Psoas muscle (tissue), 8 donors: ENCODE measurements at places on chromosomes 13 and 19. TPM values are rescaled to one million over a fixed set of nuclear protein-coding genes. Genes with fewer than 3 reads are reported as not detected.

ERICH4 gene
- total RNA-seq: not detected

MATK gene
- 0.68 TPM for total RNA-seq

ELSPBP1 gene
- not detected for total RNA-seq

MUC16 gene
- total RNA-seq: 0.37 TPM

TTC9B gene
- total RNA-seq: not detected

DNA sequence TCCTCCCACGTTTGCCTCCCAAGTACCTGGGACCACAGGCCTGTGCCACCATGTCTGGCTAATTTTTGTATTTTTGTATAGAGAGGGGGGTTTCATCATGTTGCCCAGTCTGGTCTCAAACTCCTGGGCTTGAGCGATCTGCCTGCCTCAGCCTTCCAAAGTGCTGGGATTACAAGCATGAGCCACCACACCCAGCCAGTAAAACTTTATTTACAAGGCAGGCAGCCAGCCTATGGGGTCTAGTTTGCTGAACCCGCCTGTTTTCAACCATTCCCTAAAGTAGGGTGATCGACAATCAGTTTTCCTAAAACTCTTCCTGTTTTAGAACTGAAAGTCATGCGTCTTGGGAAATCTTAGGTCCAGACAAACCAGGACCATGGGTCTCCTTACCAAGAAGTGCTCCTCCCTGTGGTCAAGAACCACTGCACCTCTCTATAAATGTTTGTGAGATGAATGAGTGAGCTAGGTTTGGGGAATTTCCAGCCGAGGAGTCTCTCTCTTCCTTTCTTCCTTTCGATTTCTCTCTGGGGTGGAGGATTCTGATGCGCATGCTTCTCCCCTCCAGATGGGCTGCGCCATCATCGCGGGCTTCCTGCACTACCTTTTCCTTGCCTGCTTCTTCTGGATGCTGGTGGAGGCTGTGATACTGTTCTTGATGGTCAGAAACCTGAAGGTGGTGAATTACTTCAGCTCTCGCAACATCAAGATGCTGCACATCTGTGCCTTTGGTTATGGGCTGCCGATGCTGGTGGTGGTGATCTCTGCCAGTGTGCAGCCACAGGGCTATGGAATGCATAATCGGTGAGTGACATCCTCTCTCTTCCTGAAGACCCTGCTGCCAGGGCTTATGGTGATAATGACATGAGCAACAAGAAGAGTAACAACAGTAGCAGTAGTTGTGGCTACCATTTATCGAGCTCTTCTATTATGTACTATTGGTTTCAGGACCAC lies 38.7 kb downstream of the ADGRE1 start:
- H3K36me3 ChIP-seq: no peaks in the 10 kb centered on the region
- H3K4me1 ChIP-seq: no peaks in the 10 kb centered on the region
- no peak for DNase-seq
- H3K27me3 ChIP-seq: no peaks in the 10 kb centered on the region

DNA sequence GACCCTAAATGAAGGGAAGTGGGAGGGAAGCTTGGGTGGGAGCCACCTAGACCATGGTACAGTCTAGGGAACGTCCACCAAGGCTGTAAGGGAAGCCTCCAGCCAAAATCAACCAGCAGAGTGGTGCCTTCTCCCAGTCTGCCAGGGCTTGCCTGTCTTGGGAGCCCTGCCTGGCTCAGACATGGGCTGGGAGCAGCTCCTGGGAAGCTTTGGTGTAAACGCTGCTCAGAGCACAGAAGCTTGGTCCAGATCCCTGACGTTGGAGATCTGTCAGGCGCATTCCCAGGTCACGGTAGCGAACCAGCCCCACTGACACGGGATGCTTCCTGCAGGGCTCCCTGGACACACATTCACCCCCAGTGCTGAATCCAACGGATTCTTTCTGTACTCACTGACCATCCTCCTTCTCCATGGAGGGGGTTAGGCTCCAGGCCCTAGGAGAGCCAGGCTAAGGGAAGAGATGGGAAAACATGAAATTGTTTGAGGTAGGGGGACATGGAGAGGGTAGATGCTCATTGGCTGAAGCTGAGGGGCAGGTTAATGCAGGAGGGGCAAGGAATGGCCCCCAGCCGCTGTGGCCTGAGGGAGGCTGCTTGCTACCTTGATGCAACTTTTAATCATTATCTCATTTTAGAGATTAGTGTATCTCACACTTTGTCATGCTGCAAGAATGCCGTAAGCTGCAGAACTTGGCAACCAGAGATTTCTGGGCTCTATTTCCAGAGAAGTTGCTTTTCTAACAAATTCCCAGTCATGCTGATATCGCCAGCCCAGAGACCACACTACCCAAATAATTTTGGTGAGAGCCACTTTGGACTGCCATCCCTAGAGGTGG lies 195.8 kb downstream of the UQCRFS1 start:
- no peak overlapping the region for H3K27ac ChIP-seq
- no peaks in the 10 kb centered on the region for H3K36me3 ChIP-seq
- H3K4me1 ChIP-seq: no peaks in the 10 kb centered on the region
- no peak overlapping the region for H3K4me3 ChIP-seq

DNA sequence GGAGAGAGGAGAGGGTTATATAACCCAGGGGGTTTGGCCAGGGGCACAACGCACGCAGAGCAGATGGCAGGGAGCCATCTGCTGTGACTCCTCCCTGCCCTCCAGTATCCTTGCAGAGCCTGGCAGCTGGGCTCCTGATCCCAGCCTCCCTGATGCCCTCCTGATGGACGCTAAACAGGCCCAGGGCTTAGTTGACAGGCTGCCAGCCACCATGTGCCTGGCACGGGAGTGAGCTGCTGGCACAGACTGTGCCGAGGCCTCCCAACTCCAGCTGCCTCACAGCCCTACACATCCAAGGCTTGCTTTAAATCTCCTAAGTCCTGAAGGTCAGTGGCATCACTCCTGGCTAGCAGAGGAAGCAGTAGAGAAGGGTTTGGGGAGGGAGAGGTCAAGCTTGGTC lies 16.7 kb downstream of the SYDE1 start:
- H3K4me1 ChIP-seq: peaks cover 4% of the 10 kb centered on the region
- H3K27me3 ChIP-seq: no peaks in the 10 kb centered on the region
- DNase-seq: peak; percentile 73
- no peak overlapping the region for H3K4me3 ChIP-seq
- no peaks in the 10 kb centered on the region for H3K36me3 ChIP-seq

DNA sequence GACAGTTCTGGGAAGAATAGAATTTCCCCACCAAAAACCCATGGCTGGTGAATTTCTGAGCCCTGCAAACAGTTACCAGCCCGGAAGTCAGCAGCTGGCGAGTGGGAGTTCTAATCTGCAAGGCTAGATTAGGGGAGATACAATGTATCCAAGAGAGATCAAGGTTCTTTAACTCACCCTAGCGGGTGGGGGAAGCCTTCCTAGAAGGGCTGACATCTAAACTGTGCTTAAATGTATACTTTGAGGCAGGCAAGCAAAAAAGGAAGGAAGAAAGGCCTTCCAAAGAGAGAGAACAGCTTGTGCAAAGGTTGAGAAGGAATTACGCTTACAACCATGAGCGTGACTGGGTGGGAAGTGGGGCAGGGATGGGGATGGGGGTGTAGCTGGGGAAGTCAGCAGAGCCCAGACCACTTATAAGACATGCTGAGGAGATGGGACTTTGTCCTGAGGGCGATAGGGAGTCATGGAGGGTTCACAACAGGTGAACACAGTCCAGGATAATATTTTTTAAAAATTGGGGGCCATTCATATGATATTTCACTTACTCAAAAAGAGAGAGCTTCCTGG lies 20.8 kb upstream of the ZNRF4 start:
- no peaks in the 10 kb centered on the region for H3K36me3 ChIP-seq
- H3K27me3 ChIP-seq: no peaks in the 10 kb centered on the region
- H3K4me3 ChIP-seq: no peak overlapping the region
- no peak for DNase-seq
- no peak overlapping the region for H3K27ac ChIP-seq

DNA sequence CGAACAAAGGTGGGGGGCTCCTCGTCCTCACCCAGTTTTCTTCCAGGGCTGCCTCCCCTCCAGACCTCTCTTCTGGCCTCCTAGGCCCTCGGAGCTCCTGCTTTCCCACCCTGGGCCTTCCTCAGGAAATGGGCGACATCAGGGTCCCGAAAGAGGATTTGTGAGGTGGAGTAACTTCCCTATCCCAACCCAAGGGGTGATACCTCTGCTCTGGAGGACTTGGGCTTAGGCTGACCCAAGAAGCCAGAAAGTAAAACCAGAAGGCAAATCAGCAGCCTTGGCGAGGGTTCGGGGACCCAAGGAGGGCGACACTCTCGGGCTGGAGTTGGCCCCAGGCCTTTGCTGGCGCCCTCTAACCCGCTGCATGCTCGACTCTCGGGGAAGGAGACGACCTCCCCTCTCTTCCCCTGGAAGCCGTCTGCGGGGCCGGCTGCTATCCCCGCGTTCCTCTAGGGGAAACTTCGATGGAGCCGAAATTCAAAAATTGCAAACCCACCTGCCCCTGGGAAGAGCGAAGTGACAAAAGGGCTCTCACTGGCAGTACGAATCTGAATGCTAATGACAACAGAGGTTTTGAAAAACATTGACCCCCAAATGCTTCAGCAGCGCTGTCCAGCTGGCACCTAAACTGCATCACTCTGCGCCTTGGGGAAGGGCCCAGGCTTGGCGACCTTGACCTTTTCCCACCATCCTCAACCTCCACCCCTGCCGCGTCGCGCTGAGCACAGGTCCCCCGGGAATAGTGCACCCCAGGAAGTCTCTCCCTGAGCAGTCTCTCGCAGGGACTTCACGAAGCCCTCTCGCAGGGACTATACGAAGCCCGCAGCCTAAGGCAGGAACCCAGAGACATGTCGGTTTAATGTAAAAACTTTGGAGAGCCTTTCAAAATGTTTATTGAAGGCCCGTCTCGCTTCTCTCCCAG lies 2.4 kb downstream of the PDX1 start:
- no peaks in the 10 kb centered on the region for H3K36me3 ChIP-seq
- no peak overlapping the region for H3K4me3 ChIP-seq
- H3K27ac ChIP-seq: no peak overlapping the region
- peaks cover 8% of the 10 kb centered on the region for H3K27me3 ChIP-seq
- peaks cover 21% of the 10 kb centered on the region for H3K4me1 ChIP-seq

DNA sequence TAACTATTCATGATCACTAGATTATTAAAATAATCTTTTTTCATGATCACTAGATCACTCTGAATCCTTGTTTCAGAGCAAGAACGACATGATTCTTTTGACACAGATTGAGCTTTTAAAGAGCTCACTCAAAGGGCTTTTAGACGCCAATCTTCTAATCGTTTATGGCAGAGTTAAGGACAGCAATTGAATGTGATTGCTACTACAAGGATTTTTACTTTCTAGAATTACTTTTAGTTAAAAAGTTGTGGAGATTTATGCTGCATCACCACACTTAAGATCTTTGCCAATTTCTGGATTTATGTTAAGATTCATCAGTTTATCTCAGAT lies 1.3 kb downstream of the EXOSC8 start:
- H3K27me3 ChIP-seq: no peaks in the 10 kb centered on the region
- H3K4me1 ChIP-seq: peaks cover 19% of the 10 kb centered on the region
- H3K4me3 ChIP-seq: peak overlapping the region; percentile 94
- no peak overlapping the region for H3K27ac ChIP-seq

DNA sequence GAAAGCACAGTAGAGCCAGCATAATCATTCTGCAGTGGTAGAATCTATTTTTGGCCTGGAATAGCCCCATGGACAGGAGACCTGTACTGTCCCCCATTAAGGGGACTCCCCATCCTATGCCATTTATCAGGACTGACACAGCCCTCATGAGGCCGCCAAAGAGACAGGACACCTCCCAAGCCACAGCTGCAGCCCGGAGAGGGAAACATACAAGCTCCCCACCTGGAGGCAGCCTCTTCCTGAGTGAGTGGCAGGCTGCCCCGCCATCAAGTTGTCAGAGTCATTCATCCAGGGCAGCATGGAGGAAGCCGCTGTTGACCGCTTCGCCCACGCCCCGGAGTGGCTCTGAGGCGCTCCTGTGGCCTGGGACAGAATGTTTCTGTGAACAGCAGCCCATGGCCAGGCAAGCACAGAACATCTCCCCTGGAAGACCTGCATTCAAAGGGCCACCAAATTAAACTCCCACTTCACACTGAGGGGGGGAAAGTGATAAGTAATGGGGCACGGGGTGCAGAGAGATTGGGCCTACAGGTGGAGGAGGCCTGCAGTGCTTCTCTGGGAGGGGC lies 111.3 kb downstream of the ZDHHC20 start:
- H3K27me3 ChIP-seq: no peaks in the 10 kb centered on the region
- DNase-seq: no peak
- H3K4me3 ChIP-seq: no peak overlapping the region

- H3K27me3 ChIP-seq: no peaks in the 10 kb centered on the region
- H3K4me1 ChIP-seq: peaks cover 10% of the 10 kb centered on the region
- DNase-seq: no peak
- no peaks in the 10 kb centered on the region for H3K36me3 ChIP-seq
- no peak overlapping the region for H3K4me3 ChIP-seq
Observed at GRCh38 chr13:27076421-27076820, 95.2 kb downstream of the USP12 start.

DNA sequence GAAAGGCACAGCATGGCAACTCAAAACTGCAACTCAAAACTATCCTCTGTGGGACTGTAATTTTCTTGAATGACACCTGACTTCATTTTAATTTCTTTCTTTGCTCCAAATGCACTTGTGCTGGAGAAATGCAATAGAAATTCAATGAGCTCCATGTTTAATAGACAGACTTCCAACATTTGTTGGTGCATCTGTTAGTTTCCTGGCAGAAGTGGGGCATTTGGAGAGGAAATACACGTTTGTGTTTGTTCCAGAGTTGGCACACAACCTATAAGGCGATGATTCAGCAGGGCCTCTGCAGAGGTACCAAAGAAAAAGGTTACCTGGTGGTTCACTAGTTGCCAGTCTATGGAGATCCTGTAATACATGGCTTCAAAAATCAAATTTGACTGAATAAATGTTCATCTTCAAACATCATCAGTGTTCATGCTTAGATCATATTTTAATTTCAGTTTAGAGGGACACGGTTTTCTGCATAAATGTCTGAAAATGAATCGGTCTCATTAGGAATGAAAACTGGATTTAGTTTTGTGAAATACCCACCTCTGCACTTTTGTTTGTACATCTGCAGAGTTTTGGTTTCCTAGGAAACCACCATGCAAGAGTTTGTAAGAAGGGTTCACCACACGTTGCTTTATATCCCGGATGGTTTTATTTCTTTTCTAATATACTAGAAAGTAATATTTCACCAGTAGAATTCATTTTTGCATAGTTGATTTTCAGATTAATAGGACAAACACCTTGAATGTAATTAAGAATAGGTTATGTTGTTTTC lies 21.8 kb upstream of the OBI1 start:
- no peak for DNase-seq
- no peak overlapping the region for H3K4me3 ChIP-seq
- no peaks in the 10 kb centered on the region for H3K4me1 ChIP-seq
- H3K36me3 ChIP-seq: no peaks in the 10 kb centered on the region

DNA sequence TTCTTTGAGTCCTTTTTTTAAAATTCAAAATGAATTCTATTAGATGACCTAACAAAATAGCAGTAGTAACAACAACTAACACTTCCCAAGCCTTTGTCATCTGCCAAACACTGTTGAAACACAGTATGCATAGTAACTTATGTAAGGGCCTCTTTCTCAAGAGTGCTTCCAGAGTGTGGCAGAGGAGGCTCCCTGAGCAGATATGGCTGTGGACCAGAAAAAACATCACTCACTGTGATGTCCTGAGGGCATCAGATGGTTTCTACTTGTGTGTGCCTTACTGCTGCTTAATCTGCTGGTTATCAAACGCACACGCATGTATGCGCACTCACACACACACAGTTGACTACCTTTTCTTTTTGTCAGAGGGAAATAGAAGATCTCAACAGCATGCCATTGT lies 110.8 kb downstream of the DLEU7 start:
- no peak for DNase-seq
- H3K4me3 ChIP-seq: no peak overlapping the region
- no peaks in the 10 kb centered on the region for H3K36me3 ChIP-seq
- H3K27me3 ChIP-seq: no peaks in the 10 kb centered on the region
- no peak overlapping the region for H3K27ac ChIP-seq

- no peaks in the 10 kb centered on the region for H3K27me3 ChIP-seq
- H3K4me1 ChIP-seq: no peaks in the 10 kb centered on the region
- H3K27ac ChIP-seq: no peak overlapping the region
- no peaks in the 10 kb centered on the region for H3K36me3 ChIP-seq
- H3K4me3 ChIP-seq: no peak overlapping the region
- DNase-seq: no peak
Observed at GRCh38 chr19:28874742-28875141, 338.2 kb downstream of the UQCRFS1 start.
